ENCODE measurements at places on chromosomes 11 and 22. TPM values are rescaled to one million over a fixed set of nuclear protein-coding genes. Genes with fewer than 3 reads are reported as not detected.
A peak's percentile ranks its signal among the peaks of the same experiment; 100 is the strongest.

GRCh38 chr22:45273452-45274075 is 11.2 kb upstream of the UPK3A start:
- no peaks in the 10 kb centered on the region for H3K36me3 ChIP-seq
- no peak for DNase-seq
- H3K4me3 ChIP-seq: no peak overlapping the region
- no peak overlapping the region for H3K27ac ChIP-seq

- no peaks in the 10 kb centered on the region for H3K4me1 ChIP-seq
- no peak overlapping the region for H3K4me3 ChIP-seq
- no peaks in the 10 kb centered on the region for H3K27me3 ChIP-seq
- no peak for DNase-seq
- H3K27ac ChIP-seq: no peak overlapping the region
These were observed 25.3 kb downstream of the SIK2 start for GRCh38 chr11:111627591-111627990.

GRCh38 chr11:130141561-130142341 is 17.8 kb upstream of the ST14 start:
- no peak for DNase-seq
- H3K27ac ChIP-seq: no peak overlapping the region
- peaks cover 40% of the 10 kb centered on the region for H3K36me3 ChIP-seq

- H3K36me3 ChIP-seq: no peaks in the 10 kb centered on the region
- peak; percentile 34 for DNase-seq
- H3K4me3 ChIP-seq: no peak overlapping the region
- no peaks in the 10 kb centered on the region for H3K4me1 ChIP-seq
- no peak overlapping the region for H3K27ac ChIP-seq
- H3K27me3 ChIP-seq: no peaks in the 10 kb centered on the region
These were observed 42.8 kb upstream of the CCND1 start for GRCh38 chr11:69598147-69598546.

GRCh38 chr11:110720431-110721275 is 8.4 kb upstream of the ARHGAP20 start:
- H3K27me3 ChIP-seq: no peaks in the 10 kb centered on the region
- H3K4me1 ChIP-seq: no peaks in the 10 kb centered on the region
- H3K36me3 ChIP-seq: no peaks in the 10 kb centered on the region
- no peak overlapping the region for H3K27ac ChIP-seq
- no peak overlapping the region for H3K4me3 ChIP-seq

DNA sequence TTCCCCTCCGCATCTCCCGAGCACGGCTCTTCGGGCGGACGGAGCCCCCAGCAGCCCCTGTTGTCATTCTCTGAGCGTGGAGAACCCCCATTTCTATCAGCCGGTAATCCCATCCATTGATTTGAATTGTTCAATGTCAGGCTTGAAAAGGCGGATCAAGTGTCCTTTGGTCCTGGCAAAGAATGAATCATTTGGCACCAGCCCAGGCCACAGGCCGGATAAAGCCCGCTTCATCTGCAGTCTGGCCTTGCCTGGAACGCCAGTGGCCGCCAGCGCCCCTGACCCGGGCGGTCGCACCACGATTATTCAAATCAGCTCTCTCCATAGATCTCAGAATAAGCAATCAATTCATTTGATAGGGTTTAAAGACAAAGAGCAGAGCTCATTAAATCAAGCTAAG is 188.9 kb downstream of the BRD1 start:
- no peaks in the 10 kb centered on the region for H3K27me3 ChIP-seq
- no peaks in the 10 kb centered on the region for H3K36me3 ChIP-seq
- DNase-seq: no peak

- no peaks in the 10 kb centered on the region for H3K36me3 ChIP-seq
- no peak overlapping the region for H3K4me3 ChIP-seq
- H3K27ac ChIP-seq: no peak overlapping the region
- no peak for DNase-seq
These were observed 31.5 kb upstream of the SLC22A12 start for GRCh38 chr11:64559351-64560138.

GRCh38 chr11:122197066-122197987 is 81.3 kb upstream of the BLID start:
- no peaks in the 10 kb centered on the region for H3K4me1 ChIP-seq
- H3K36me3 ChIP-seq: no peaks in the 10 kb centered on the region
- H3K27me3 ChIP-seq: no peaks in the 10 kb centered on the region
- no peak overlapping the region for H3K4me3 ChIP-seq
- DNase-seq: no peak

DNA sequence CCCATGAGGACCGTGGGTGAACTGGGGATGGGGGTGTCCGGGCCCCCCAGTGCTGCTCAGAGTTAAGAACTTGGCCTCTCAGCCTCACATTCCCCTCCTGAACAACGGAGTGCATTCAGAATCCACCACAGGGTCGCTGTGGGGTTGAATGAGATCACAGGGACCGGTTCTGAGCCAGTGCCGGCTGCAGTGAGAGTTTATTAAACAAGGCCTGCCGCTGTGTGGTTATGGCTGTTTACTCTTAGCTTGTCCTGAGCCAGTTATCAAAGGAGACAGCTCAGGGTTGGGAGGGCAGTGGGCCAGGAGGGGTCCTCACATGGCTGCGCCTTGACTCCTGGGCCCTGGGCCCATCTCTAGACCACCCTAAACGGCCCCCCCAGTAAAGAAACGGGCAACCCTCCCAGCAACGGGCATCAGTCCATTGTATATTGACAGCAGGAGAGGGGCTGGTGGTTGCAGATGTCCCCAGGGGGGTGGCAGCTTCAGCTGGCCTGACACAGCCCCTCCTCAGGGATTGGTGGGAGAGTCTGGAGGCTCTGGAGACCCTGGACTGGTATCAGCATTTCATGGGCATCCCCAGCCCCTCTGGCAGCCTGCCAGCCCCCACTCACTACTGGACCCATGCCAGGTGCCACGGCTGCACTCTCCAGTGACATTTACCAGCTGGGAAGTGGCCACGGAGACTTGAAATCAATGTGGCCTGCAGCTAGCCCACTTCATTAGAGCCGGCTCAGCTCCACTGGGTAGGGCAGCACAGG is 15.1 kb upstream of the CABP7 start:
- peak; percentile 92 for DNase-seq
- H3K4me3 ChIP-seq: no peak overlapping the region
- no peaks in the 10 kb centered on the region for H3K27me3 ChIP-seq

GRCh38 chr22:17786435-17787161 is 12.3 kb upstream of the BID start:
- peaks cover 3% of the 10 kb centered on the region for H3K4me1 ChIP-seq
- H3K4me3 ChIP-seq: no peak overlapping the region
- peak overlapping the region; percentile 88 for H3K27ac ChIP-seq
- no peaks in the 10 kb centered on the region for H3K36me3 ChIP-seq
- no peak for DNase-seq
- peaks cover 3% of the 10 kb centered on the region for H3K27me3 ChIP-seq

DNA sequence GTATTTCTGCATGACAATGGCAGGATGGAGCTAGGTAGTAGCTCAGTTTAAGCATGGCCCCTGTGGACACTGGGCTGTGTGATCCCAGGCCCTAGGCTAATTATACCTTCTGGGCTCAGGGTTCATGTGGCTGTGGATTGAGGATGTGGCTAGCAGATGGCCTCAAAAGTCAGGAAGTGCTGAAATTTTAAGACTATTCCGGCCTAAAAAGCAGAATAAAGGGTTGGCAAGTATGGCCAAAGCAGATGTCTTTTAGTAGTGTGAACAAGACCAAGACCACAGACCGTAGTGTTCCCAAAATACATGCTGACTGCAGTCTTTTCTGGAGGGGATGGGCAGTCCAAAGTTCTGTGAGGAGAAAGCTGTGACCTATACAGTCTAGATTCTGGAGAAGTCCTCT is 115.7 kb upstream of the RAG2 start:
- H3K36me3 ChIP-seq: no peaks in the 10 kb centered on the region
- no peaks in the 10 kb centered on the region for H3K27me3 ChIP-seq

DNA sequence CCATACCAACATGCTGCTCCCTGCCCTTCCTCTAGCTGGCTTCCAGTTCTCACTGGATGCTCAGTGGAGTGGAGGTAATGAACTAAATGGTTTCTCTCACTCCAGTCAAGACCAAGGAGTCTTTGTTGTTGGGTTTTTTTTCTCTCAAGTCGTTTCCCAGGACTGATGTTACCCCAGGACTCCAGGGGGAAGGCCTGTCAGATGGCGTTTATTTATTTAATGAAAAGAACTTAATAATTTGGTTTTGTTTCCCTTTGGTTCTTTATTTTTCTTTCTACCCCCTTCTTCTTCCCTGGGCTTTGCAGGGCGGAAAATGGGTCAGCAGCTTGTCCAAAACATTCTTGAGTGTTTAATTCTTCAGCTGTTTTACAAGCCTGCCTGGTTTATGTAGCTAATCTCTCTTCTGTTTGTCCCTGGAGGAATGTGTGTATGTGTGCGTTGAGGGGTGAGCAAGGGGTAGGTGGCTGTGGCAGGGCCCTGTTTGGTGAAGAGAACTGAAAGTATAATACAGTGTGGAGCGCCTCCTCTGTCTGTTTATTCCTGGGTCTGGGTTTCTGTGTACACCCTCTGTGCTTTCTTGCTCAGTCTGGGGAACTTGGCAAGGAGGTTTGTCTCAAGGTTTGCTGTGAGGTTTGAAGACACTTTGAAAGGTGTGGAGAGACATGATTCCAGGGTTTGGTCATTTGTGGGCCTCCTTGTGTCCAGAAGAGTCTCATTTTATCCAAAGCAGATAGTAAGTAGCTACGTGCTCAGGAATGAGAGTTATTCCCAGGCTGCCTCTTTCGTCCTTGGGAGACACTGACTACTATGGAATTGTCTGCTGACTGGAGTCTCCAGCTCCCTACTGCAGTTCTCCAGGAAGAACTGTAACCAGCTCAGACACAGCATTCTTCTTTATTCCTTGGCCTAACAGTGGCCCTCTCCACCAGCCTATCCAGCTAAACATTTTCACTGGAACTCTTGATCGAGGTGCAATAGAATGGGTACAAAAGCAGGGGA is 175.5 kb downstream of the ADAMTS15 start:
- no peaks in the 10 kb centered on the region for H3K36me3 ChIP-seq
- no peaks in the 10 kb centered on the region for H3K27me3 ChIP-seq
- peak overlapping the region; percentile 44 for H3K27ac ChIP-seq
- no peak for DNase-seq

DNA sequence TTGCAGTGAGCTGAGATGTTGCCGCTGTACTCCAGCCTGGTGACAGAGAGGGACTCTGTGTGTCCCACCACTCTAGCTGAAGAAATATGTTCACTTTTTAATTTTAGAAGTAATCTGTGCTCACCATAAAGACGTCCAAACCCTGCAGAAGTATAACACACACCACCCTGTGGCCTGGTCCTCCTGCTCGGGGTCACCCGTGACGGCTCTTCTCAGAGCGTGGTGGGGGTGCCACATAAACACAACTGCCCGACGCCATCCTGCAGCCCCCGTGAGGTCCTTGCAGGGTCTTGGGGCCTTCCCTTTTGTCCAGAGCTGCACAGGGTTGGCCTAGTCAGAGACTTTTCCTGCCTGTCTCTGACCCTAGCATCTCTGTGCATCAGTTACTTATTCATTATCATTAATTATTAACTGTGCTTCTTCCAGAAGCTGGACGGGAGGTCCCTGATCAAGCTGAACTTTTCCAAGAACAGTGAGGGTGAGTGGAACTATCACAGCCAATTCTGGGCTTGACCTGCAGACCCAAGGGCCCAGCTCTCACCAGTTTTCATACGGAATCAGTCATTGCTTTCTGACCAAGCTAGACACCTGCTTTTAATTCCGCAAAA is 8.9 kb downstream of the PPIL2 start:
- H3K27me3 ChIP-seq: no peaks in the 10 kb centered on the region
- no peak overlapping the region for H3K4me3 ChIP-seq
- no peak for DNase-seq
- H3K27ac ChIP-seq: no peak overlapping the region
- H3K4me1 ChIP-seq: no peaks in the 10 kb centered on the region

DNA sequence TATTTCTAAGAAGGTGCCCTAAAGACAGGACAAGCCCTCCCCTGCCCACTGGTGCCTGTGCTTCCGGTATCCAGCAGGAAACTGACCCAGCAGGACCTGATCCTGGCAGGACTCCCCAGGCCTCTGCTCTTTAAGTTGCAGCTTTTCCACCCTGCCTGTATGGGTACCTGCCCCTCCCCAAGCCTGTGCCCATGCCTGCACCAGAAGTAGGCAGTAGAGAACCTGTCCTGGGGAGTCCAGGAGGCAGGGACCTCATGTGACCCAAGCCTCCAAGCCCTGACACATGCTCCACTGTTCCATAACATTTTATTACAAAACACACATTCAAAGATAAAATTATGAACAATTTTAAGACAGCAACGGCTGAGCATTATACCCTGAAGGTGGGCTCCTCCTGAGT is 14.2 kb downstream of the CWC15 start:
- no peaks in the 10 kb centered on the region for H3K4me1 ChIP-seq
- H3K4me3 ChIP-seq: no peak overlapping the region
- peaks cover 14% of the 10 kb centered on the region for H3K36me3 ChIP-seq
- no peak overlapping the region for H3K27ac ChIP-seq

DNA sequence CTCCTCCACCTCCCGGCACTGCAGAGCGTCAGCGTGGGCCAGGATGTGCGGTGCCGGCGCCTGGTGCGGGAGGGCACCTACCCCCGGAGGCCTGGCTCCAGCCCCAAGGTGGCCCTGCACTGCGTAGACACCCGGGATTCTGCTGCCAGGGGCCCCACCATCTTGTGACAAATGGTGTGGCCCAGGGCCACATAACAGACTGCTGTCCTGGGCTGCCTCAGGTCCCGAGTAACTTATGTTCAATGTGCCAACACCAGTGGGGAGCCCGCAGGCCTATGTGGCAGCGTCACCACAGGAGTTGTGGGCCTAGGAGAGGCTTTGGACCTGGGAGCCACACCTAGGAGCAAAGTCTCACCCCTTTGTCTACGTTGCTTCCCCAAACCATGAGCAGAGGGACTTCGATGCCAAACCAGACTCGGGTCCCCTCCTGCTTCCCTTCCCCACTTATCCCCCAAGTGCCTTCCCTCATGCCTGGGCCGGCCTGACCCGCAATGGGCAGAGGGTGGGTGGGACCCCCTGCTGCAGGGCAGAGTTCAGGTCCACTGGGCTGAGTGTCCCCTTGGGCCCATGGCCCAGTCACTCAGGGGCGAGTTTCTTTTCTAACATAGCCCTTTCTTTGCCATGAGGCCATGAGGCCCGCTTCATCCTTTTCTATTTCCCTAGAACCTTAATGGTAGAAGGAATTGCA is 13.5 kb downstream of the TSKU start:
- no peaks in the 10 kb centered on the region for H3K27me3 ChIP-seq
- peaks cover 10% of the 10 kb centered on the region for H3K4me1 ChIP-seq

- no peak for DNase-seq
- H3K27me3 ChIP-seq: no peaks in the 10 kb centered on the region
- H3K36me3 ChIP-seq: no peaks in the 10 kb centered on the region
- no peaks in the 10 kb centered on the region for H3K4me1 ChIP-seq
- H3K27ac ChIP-seq: no peak overlapping the region
- no peak overlapping the region for H3K4me3 ChIP-seq
These were observed 330.5 kb downstream of the NXPE2 start for GRCh38 chr11:115008799-115009198.

DNA sequence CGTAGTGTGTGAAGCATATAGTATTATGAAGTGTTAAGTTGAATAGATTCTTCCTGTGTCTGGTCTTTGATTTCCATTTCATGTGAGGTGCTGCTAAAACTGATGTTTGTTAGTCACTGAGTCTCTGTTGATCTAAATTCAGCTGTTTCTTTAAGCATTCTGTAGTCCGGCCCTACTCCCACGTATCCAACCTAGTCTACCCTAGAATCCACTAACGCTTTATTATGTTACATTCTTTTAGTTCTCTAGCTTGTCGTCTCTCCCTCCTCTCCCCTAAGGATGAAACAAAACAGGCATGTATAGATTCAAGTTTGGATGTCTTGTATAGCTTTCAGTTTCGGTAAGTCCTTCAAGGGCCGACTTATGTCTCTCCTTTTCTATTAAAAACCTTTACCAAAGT is 4.1 kb downstream of the WEE1 start:
- H3K4me1 ChIP-seq: peaks cover 13% of the 10 kb centered on the region
- no peak overlapping the region for H3K4me3 ChIP-seq

TMEM191C gene
- total RNA-seq: 0.31 TPM

FAM180B gene
- total RNA-seq: 0.34 TPM

COMMD9 gene
- total RNA-seq: 42.5 TPM

FAM227A gene
- total RNA-seq: 9.9 TPM

RBMXL2 gene
- 0.09 TPM for total RNA-seq

ETS1 gene
- 85.7 TPM for total RNA-seq
